ENCODE measurements at places on chromosomes 4 and X.
A peak's percentile ranks its signal among the peaks of the same experiment; 100 is the strongest.

DNA sequence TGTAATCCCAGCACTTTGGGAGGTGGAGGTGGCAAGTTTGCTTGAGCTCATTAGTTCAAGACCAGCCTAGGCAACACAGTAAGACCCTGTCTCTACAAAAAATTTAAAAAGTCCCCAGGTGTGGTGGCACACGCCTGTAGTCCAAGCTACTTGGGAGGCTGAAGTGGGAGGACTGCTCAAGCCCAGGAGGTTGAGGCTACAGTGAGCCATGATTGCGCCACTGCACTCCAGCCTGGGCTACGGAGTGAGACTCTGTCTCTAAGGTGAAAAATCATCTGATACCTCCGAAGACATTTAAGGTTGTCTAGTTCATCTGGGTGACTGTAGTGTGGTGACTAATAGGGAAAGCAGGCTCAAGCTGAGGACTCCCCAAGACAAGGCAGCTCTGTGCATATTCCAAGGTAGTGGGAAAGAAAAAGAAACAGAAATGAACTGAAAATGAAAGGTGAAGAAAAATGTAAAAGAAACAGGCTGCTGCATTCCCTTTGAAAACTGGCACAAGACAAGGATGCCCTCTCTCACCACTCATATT is 23.3 kb downstream of the FRYL start:
- DNase-seq: no peak

DNA sequence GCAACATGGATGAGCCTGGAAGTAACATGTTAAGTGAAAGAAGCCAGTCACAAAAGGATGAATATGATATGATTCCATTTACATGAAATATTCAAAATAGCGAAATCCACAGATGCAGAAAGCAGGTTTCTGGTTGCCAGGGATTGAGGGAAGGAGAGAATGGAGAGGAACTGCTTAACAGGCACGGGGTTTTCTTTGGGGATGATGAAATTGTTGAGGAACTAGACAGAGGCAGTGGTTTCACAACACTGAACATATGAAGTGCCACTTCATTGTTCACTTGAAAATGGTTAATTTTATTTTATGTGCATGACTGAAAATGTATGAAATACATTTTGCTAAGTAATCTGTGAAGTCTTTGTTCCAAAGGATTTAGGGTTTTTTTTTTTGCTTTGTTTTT is 182.5 kb upstream of the TBL1X start:
- DNase-seq: no peak

GRCh38 chrX:19827088-19827487 is 60.3 kb downstream of the SH3KBP1 start:
- DNase-seq: no peak

DNA sequence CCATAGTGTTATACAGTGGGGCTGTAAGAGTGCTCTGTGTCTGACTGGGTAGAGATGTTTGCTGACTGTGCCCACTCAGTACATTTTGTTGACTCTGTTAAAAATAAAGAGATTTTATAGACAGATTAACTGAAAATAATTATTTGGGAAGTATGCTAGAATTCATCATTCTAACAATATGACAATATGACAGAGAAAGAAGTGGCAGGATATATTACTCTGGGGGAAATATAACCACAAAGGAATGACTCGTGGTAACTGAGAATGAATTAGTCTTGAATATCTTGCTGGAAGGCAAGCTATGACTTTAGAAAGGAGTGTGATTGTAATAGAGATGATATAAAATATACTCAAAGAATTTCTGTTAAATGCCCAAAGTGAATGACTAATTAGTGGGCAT is 46.8 kb downstream of the TMEM165 start:
- no peak for DNase-seq

DNA sequence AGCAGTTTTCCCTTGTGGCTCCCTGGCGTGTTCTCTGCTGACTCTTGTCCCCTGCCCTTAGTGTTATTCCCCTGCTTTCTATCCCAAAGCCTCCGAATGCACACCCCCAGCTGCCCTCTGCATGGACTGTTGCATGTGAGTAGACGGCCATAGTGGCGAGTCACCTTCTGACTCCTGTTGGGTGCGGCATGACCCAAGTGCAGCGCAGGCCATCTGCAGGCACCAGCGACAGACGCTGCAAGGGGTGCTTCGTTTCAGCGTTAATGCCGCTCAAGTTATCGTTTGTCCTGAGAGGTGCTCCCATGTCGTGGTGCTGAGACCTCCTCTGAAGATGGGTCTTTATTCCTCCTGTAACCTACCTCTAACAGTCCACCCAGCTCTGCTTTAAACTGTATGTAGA is 57.7 kb downstream of the NOP14 start:
- DNase-seq: no peak

GRCh38 chr4:101183666-101184373 is 163.5 kb downstream of the PPP3CA start:
- DNase-seq: no peak

DNA sequence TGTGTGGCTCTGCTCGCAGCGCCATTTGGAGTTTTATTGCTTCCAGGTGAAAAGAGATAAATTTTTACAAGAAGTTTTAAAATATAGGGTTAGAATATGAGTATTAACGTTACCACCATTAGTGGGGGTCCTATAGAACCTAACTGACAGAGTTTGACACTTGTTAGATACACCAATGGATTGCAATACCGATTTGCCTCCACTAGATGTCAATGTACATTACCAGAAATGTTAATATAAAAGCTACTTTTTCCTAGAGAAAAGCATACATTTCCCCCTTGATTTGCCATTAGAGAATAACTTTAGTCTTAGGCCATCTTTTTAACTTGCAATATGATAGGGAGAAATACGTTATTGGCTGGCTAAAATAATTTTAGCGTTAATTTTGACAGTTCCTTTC is 108.4 kb downstream of the LINC00632 start:
- peak; percentile 1 for DNase-seq

DNA sequence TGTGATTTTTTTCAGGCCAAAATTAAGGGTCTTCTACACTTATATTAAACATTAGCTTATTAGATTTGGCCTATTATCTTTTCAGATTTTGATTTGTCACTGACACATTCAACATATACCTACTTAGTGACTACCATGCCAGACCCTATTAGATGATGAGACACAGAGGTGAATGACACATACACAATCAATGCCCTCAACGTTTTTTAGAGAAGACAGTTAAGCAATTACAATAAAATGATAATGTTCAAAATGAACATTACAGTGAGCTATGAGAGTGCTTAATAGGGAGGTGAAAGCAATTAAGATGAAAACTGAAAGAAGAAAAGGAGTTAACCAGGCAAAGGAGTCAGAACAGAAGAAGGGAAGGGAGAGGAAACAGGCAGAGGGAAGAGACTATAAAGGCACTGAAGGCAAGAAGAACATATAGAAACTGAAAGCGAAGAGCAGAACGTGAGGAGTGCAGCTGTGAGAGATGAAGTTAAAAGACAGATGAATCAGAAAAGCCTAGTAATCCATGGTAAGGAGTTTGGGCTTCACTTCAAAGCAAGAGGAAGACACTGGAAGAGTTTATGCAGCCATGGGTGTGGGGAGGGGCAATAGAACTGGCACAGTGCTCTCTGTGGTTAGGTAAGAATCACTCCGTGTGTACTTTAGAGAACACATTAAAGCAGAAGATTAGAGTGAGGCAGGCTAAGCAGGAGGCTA is 119.0 kb downstream of the REELD1 start:
- DNase-seq: no peak

DNA sequence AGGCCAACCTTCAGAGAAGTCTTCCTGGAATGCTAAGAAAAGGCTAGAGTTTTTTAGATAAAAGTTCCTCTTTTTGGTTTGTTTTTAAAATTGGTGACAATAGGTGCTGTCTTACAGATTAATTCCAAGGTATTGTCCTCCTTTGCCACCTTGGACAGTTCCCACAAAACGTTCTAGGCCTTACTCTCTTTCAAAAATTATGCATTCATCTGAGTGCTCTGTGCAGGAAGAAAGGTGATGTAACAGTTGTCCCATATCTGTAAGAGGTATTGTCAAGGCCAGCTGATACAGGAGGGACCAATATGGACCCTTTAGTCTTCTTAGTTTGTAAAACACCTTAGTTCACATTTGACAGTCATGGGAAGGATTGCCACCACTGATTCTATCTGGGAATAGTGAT is 15.9 kb upstream of the CXCL5 start:
- no peak for DNase-seq

DNA sequence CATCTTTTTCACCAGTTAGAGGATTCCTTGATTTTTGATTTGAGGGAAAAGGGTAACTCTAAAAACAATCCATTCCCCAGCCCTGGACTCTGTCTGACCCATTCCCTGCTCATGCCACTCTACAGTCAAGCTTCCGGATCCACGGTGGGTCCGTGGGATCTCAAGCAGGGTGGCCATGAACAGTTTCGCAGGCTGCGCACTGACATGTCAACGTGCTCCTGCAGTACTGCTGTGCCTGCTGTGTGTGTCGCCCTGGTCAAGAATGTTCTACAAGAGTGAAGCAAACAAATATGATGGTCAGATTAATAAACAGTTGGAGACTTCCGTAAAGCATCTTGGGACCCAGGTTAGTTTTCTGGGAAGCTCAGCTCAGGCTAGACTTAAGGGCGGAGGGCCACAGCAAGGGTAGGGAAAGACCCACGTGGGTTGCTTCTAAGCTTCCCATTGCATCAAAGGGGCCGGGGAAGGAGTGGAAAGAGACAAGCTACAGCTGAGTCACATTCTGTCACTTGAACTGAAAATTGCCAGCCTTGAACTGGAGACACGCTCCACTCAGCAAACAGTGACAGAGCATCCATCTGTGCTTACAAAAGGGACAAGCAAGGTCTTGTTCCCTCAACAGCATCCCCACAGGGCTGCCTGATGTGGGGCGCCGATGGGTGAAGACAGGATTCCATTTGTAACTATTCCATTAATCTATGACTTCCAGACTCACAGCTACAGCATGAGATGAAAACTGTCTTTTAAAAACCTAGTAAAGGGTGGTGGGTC is 81.8 kb downstream of the MTMR1 start:
- DNase-seq: no peak

- DNase-seq: no peak
These were observed 201.0 kb upstream of the ARSJ start for GRCh38 chr4:114180481-114180880.

- no peak for DNase-seq
These were observed 168.5 kb upstream of the MAP3K15 start for GRCh38 chrX:19683817-19684216.

- DNase-seq: no peak
These were observed 207.1 kb upstream of the PCDH18 start for GRCh38 chr4:137739391-137739790.

DNA sequence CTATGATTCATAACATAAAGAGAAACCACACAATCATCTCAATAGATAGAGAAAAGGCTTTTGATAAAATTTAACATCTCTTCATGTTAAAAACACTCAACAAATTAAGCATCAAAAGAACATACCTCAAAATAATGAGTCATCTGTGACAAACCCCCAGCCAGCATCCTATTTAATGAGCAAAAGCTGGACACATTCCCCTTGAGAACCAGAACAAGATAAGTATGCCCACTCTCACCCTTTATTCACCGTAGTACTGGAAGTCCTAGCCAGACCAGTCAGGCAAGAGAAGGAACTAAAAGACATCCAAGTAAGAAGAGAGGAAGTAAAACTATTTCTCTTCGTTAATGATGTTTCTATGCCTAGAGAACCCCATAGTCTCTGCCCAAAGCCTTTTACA is 507.2 kb downstream of the PABPC4L start:
- no peak for DNase-seq

DNA sequence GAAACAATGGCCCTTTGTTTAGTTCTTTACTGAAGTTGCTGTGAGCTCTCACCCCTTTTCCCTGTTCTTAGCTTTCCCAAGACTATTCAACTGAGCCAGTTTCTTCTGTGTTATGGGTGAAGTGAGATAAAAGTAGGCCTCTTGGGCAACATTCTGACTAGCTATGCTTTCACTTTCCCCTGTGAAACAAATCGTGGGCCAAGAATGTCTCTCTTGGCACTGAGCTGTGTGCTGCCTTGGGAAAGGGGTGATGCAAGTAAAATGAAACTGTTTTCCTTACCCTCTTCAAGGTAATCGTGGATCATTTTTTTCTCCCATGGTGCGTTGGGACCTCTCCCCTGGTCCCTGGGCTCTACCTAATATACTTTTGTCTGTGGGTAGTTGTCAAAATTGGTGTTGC is 653.9 kb upstream of the MAGEB2 start:
- DNase-seq: no peak

GRCh38 chr4:1090036-1090435 is 23.3 kb downstream of the RNF212 start:
- no peak for DNase-seq

DNA sequence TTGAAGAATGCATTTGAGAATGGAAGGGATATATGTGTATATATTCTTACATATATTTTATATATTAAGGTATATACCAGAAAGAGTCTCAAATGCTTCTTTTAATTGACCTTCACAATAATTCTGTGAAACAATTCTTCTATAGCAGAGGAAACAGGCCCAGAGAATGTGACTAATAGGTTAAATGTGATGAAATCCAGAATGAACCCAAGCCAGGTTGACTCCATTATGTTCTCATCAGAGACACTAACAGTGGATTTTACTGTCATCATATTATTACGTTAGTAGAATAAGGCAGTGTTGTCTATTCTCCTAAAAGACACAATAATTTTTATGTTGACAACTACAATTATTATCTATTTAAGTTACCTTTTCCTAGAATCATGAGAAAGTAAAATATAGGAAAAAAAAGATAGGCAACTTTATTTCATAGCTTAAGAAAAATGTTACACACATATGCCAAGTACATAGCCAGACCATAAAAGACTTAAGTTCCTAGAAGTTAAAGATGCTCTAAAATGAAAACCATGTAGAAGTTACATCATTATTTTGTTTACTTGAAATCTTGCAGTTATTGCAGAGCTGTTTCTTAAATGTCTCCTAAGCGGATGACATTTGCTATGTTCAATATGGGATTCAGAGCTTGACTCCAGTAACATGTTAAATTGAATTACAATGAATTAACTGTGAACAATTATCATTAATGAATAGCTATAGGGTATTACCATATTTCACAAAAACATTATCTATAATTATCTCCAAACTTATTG is 56.2 kb upstream of the ANKRD50 start:
- no peak for DNase-seq

DNA sequence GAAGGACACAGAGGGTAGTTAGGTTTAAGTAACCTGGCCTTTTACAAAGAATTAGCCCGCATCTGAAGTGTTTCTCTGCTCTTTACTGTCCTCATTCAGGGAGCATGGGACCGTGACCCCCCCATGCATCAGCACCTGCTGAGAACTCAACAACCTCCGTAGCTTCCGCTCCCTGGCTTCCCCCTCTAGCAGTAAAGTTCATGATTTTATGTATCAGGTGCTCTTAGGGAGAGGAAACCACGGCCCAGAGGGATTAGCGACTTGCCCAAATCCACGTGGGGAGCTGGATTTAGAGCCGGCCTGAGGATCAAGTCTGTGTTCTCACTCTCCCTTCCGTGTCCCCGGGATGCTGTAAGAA is 284.6 kb upstream of the GATB start:
- no peak for DNase-seq

- no peak for DNase-seq
These were observed 6.3 kb upstream of the HAUS3 start for GRCh38 chr4:2248044-2248780.

Data from NCI-H1092 (cell line).